ENCODE measurements at places on chromosomes 11 and 22.
A peak's percentile ranks its signal among the peaks of the same experiment; 100 is the strongest.

- no peak for DNase-seq
These were observed 38.7 kb upstream of the TSKU start for GRCh38 chr11:76744186-76745043.

DNA sequence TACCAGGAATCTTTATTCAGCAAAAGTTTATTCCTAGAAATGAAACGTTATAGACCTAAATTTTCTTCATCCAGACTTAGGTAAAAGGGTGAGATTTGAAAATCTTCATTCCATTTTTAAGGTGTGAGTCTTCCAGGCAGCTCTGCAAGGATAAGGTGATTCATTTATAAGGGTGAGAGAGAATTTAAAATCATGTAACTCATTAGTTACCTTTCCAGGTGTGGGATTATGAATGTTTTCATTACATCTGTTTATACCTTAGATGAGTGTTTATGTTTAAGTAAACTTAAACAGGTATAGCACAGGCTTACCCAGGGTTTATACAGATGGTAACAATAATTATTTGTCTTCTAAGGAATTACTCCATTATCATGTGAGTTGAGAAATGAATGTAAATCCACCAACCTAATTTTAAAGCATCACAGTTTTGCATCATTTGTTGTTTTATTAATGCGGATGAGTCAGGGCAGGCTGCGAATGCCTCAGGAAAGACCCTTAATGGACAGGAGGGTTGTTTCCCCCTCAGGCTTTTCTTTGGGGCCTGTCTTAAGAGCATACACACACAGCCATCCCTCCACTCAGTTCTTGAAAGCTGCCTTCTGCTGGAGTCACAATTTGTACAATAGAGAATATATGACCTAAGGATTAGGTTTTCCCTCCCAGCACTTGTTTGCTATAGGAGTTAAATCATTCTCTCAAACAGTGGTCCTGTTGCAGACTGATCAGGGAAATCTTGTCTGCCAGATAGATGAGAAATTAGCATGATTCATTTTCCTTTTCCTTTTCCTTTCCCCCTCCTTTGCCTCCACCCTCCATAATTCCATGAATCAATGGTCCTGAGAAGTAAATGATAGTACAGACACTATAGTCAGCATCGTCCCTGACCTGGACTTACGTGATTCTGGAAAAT, 3.0 kb downstream of the PRSS23 start:
- no peak for DNase-seq

GRCh38 chr22:19596680-19597398, 72.6 kb upstream of the CLDN5 start:
- no peak for DNase-seq

- DNase-seq = no peak
These were observed 8.8 kb downstream of the ZBED4 start for GRCh38 chr22:49862496-49862776.

GRCh38 chr11:42093541-42093940, 634.1 kb upstream of the LRRC4C start:
- DNase-seq = no peak

DNA sequence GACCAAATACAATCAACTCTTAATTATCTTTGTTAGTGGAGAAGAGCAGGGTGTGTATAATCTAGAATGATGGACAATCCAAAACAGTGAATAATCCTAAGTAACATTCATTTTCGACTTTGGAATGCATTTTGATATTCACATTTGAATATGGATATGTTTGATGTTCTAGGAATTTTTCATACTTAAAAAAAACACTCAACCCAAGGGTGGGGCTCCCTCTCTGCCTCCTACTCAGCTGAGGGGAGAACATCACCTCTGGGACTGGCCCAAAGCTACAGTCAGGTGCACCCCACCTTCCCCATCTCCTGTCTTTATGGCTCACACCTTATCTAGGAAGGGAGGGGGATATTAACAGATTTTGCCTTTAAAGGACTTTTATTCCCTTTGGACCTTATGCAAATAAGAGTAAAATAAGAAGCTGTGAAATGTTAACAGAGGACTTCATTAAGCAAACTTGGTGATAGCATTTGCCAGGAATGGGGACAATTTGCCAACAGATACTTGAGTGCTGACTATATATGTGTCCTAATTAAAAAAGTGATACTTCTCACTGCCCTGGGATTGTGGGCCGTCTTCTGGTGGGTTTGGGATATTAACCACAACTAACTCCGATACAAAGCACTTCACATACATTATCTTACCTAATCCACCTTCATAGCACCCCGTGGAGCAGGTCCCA, 187.0 kb downstream of the ST3GAL4 start:
- DNase-seq = no peak

DNA sequence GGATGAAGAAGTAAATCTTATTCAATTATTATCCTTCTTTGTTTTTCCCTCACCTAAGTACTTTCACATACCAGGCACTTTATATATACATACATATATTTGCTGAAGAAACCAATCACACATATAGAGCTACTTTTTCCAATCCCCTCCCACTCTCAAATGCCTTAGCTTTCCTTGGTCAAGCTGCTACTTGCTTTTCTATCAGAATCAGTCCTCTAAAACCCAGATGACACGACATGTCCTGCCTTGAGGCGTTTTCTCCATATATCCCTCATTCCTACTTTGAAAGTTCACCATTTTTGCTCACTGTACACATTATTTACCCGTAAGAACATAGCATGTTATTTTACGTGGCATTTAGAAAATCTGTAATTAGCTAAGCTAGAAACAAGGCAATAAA, 5.4 kb downstream of the RAB38 start:
- no peak for DNase-seq

- no peak for DNase-seq
These were observed 77.4 kb downstream of the SOX6 start for GRCh38 chr11:16278979-16279378.

DNA sequence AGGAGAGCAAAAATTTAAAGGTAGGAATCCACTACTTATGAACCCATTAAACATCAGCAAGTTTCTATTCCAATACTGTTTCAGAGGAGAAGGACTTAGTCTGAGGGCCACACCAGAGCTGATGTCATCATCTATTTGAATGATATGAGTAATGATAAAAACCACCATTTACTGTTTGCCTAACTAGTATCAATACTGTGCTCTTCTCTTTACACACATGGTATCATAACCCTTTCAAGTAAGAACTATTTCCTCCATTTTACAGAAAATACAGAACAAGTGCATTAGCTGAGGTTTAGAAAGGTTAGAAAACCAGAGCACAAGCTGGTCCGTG, 651.3 kb upstream of the KIRREL3 start:
- DNase-seq = no peak

- DNase-seq = no peak
These were observed 174.2 kb downstream of the NTM start for GRCh38 chr11:131544591-131544990.

- DNase-seq = peak; percentile 28
These were observed 16.6 kb downstream of the ASCC2 start for GRCh38 chr22:29821291-29822016.

- DNase-seq = no peak
These were observed 56.5 kb upstream of the ARHGAP32 start for GRCh38 chr11:129248618-129249017.

- no peak for DNase-seq
These were observed 3.5 kb downstream of the NXPE1 start for GRCh38 chr11:114556135-114556534.

- no peak for DNase-seq
These were observed 76.8 kb downstream of the MED15 start for GRCh38 chr22:20584029-20584871.

DNA sequence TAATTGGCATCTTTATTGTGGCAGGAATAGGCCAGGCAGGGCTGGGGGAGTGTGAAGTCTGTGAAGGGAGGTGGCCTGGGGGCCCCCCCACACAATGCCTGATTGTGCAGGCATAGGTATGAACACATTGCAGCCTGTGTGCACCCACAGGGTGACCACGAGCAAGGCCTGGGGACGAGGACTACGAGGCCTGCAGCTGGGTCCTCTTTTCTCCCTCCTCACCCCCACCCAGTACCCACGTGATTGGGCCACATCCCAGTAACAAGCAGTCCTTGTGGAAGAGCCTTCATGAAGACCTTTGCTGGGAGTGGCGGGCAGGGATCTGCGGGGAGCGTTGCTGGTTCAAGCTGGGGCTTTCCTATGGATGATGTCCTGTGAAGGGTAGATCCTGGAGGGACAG, 29.3 kb downstream of the ZBTB16 start:
- no peak for DNase-seq

DNA sequence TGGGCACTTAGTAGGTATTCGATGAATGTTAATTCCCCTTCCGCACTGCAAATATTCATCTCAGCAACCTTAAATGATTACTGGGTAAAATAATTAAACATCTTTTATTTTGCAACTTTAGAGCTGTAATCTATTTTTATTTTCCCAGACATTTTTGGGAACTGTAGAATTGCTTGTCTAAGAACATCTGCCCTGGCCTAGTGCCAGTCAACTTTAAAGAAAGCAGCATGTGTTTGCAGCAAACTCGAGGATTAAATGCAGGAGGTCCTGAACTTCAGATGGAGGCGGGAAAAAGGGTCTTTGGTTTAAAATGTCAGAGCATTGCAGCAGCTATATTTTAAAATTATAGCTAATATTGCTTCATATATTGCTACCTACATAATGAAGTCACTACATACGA, 190.0 kb downstream of the PGR start:
- no peak for DNase-seq

- no peak for DNase-seq
These were observed 203.1 kb upstream of the TMEM45B start for GRCh38 chr11:129612447-129612961.

DNA sequence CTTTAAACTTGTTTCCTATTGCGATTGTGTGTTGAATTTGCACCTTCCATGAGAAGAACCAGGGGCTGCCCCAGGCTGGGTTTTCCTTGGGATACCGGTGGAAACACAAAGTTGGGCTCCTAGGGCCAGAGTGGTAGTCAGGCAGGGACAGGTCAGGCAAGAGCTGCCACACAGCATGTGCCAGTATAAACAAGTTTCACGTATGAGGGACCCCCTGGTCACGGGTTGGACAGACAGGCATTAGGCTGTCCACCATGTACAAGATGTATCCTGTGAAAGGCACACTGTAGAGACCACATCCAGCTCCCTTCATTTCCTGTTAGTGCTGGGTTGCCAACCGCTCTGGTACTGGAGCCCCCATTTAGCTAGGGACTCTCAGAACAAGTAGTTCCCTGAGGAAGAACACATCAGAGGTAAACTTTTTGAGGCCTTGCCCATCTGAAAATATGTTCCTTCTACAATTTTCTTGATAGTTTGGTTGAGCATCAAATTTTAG, 8.8 kb downstream of the UPB1 start:
- DNase-seq = no peak

DNA sequence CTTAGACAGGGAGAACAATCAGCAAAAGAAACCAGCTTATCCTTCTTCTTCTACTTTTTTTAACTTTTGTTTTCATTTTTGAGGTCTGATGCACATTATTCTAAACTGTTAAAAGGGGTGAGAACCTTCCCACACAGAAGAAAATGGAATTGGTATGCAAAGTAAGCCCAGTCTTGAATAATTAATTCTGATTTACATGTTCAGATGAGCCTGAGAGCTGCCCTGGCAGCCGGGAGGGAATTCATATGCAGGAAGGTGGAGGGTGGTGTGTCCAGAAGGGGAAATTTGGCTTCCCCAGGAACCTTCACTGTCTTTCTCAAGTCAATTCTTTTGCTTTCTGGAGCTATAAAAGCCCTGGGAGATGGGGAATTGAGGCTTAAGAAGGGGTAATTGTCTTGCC, 181.0 kb downstream of the INSC start:
- DNase-seq = no peak

GRCh38 chr11:83666149-83666548, 380.0 kb upstream of the CCDC90B start:
- no peak for DNase-seq

DNA sequence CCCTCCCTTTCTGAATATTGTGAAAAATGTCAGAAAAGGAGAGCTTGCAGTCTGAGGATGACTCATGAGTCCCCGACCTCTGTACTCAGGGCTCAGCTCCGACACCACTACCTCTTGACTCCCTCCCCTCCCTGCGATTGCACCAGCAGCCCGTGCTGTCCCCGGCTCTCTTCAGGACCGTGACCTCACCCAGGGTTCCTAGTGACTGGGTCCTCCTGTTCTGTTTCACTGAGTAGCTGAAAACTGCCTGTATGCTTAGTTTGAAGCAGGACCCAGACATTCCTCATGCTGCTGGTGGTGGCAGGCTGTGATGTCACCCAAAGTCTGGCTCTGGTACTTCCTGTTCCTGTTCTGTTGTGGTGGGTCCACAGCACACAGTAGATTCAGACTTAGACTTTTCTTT, 11.7 kb downstream of the PHRF1 start:
- DNase-seq = no peak

- DNase-seq = peak; percentile 12
These were observed 471 bp upstream of the CEP126 start for GRCh38 chr11:101914341-101914737.

GRCh38 chr22:22037229-22037628, 54.6 kb upstream of the TOP3B start:
- no peak for DNase-seq

- no peak for DNase-seq
These were observed 7.5 kb downstream of the MALAT1 start for GRCh38 chr11:65506290-65506771.

DNA sequence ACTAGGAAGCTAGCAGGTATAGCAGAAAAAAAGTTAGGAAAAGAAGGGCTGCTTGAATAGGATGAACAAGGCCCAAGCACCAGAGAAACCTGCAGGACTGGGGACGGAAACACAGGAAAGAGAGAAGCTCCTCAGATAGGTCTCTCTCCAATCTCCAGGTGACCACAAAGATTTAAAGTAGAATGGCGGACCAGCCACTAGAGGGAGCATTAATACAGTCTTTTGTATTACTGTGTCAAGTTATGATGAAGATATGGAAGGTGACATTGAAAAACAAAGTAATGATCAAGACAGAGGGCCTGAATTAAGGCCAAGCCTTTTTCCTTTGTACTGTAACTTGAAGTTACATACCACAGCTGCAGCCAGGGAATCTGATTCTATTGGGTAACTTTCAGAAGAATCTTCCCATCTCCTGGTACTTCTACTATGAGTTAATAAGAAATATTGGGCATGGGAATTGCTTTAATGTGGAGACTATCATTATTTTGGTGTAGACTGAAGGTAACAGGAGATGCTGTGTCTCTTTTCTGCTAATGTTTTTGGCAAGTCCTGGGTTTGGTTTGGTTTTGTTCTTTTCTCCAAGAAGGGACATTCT, 33.8 kb downstream of the OR2AG2 start:
- no peak for DNase-seq

DNA sequence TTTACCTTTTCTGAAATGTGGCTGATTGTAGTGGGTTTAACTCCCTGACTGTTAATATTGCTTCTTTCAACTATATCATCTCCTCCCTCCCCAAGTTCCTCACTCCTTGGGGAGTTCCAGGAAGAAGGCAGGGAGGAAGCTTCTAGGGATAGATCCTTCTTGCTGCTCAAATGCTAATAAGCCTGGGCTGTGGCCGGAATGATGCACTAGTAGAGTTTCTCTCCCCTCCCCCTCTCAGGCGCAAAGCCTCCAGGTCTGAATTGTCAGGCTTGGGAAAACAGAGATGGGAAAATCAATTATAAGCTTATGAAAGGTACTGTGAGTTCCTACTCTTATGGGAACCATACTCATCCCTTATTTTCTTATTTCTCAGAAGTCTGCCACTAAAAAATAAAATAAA, 30.8 kb downstream of the FEZ1 start:
- DNase-seq = no peak

GRCh38 chr11:15228331-15228849, 113.7 kb downstream of the INSC start:
- no peak for DNase-seq

- no peak for DNase-seq
These were observed 351.8 kb downstream of the CASP12 start for GRCh38 chr11:104546501-104546900.

All from ovary (tissue), 10 donors.